ENCODE measurements at places on chromosomes 2 and 18. TPM values are rescaled to one million over a fixed set of nuclear protein-coding genes. Genes with fewer than 3 reads are reported as not detected.

DNA sequence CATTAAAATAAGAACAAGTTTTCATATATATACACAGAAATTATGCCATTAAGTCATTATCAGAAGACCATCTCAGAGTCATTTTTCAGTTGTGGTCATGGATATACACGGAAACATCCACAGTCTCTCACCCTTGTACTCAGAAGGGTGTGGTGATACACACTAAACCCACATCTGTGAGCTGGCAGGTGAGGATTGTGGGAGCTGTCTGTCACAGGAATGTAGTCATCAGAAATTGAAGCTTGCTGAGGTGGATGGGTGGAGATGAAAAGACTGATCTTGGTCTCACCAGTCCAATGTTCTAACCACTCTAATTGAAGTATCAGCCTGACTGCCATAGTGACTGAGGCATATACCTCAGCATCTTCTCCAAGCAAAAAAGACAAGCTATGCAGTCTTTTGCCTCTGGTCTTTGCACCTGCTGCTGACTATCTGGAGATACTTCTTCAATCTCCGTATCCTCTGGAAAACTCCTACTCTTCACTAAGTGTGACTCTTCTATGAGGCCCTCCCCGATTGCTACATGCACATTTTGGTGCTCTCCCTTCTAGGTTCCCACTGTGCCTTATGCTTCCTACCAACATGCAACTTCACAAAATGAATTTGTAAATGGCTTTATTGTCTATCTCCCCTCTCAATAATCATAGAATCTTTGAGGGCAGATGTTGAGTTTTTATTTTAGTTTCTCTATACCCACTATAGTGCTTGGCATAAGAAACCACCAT lies 232.8 kb downstream of the DYM start:
- H3K4me1 ChIP-seq: peaks cover 9% of the 10 kb centered on the region
- no peak for DNase-seq
- H3K27ac ChIP-seq: no peak overlapping the region

DNA sequence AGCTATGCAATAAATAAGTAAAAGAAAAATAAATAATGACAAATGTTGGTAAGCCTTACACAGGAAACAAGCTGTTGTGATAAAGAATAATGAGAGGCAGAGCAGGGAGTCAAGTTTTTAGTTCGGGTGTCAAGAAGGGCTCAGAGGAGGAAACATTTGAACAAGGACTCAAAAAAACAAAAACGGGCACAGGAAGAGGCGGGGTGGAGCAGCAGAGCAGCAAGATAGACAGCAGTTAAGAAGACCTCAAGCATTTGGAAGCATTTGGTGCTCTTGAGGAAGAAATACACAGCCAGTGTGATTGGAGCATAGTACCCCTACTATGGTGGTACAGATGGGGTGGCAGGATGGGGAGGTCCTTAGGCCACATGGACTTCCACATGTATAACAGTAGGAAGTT lies 2.8 kb downstream of the TMEM169 start:
- no peak for DNase-seq
- H3K36me3 ChIP-seq: no peaks in the 10 kb centered on the region
- no peak overlapping the region for H3K4me3 ChIP-seq
- no peaks in the 10 kb centered on the region for H3K27me3 ChIP-seq
- peaks cover 2% of the 10 kb centered on the region for H3K4me1 ChIP-seq

GPR45 gene
- total RNA-seq: not detected

GATA6 gene
- 32.1 TPM for total RNA-seq

SSB gene
- total RNA-seq: 62.1 TPM

IL36A gene
- total RNA-seq: not detected
